ENCODE measurements at places on chromosomes 2 and 18.

GRCh38 chr2:235535423-235536130, 41.7 kb downstream of the AGAP1 start:
- DNase-seq = no peak

- no peak for DNase-seq
Measured at GRCh38 chr2:231452799-231453508, 11.3 kb downstream of the NCL start.

GRCh38 chr18:22345718-22346117, 72.0 kb downstream of the CTAGE1 start:
- no peak for DNase-seq

DNA sequence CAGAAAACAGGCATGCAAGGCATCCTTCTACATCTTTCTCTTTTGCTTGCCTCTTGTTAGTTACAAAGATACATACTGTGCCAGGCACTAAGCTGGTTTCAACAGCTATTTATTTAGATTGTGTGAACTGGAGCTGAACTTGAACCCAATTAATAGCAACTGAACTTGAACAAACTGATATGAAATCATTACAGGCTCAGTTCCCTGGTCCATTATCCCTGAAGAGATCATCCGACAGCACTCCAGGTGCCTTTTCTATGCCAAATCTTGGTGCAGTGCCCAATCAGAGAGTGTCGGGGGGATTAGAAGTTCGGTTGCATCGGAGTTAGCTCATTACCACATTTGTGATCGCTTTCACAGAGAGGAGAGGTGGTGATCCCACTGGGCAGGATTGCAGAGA, 477.6 kb downstream of the PARD3B start:
- DNase-seq = no peak

- no peak for DNase-seq
Measured at GRCh38 chr2:24832931-24833701, 39.9 kb downstream of the CENPO start.

DNA sequence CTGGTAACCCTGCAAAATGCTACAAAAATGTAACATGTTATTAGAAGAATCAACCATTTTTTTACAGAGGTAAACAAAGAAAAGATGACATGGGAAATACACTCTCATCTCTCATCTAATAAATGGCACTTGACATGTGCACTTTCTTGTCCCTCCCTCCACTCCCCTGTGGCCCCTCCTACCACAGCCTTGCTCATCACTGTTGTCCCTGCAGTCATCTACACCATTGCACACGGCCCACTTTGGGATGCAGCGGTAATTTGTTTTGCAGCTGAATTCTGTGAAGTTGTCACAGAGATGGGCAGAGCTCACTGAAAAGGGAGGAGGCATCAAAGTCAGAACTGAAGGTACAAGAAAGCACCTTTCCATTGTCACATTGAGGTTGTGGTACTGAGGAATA, 103.6 kb downstream of the DHRS9 start:
- DNase-seq = no peak

DNA sequence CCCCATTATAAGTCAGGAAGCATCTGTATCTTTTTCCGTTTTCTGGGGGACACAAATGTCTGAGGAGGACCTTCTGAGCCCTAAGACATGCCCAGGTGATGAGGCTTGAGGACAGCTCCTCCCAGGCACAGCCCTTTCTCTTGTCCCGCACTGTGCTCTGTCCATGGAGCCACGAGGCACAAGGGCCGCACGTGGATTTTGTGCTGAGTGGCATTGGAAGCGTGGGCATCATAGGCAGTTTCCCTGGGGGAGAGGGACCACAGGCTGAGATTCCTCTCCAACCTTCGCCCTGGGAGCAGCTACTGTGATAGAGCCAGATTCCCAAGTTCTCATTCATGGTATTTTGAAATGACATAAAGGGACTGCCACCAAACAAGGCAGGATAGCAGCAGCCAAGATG, 139.9 kb downstream of the SH3RF3 start:
- no peak for DNase-seq

DNA sequence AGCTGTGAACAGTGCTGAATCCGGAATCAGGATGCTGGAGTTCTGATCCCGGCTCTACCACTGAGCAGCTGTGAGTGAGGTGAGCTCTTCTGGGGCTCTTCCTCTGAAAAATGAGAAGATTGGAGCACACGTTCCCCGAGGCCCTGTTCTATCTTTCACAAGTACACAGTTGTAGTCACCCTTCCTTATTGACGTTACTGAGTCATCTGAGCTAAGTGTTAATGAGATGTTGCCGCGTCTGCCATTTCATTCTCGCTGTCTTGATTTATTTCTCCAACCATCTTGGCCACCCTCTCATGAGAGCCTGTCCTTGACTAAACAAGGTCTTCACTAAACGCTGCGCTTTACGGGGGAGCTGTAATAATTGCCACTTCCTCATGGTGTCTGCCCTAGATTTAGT, 31.9 kb upstream of the EFR3B start:
- no peak for DNase-seq

GRCh38 chr2:216006164-216006663, 7.1 kb downstream of the MREG start:
- no peak for DNase-seq

- no peak for DNase-seq
Measured at GRCh38 chr2:233820774-233821105, 33.6 kb downstream of the HJURP start.

- no peak for DNase-seq
Measured at GRCh38 chr2:197626965-197627625, 48.3 kb downstream of the RFTN2 start.

All from SK-N-DZ (cell line).